Left kidney (tissue), 8 donors: ENCODE measurements at places on chromosomes 5 and 9.

DNA sequence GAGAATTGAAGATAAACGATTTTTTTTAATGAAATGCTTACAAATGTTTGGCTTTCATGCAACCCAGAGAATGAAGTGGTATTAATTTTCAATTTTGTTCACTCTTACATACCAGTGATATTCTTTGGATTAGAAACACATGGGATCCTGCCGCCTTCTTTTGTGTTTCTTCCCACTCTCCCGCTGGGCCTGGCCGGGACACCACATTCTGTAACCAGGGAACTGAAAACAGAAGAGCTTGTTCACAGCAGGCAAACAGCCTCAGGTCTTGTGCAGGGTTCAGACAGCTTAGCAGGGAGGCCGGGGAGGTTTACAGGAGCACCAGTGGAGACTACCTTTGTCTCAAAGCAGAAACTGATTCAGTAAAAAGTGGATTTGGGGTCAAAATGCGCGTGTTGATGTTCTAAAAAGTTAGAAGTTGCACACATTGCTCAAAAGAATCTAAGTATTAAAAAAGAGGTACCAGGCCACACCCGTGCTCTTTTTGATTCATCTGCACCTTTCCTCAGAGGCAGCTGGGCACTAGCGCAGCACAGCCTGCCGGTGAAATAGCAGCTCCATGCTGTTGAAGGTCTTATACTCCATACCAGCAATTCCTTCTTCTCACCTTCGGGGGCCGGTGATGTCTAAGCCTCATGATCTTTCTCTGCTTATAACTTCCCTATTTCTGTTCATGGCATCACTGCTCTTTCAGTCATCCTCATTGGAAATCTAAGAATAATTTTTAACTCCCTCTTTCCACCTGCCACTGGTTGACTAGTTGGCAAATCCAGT, 67.1 kb downstream of the GRAMD2B start:
- DNase-seq: no peak

DNA sequence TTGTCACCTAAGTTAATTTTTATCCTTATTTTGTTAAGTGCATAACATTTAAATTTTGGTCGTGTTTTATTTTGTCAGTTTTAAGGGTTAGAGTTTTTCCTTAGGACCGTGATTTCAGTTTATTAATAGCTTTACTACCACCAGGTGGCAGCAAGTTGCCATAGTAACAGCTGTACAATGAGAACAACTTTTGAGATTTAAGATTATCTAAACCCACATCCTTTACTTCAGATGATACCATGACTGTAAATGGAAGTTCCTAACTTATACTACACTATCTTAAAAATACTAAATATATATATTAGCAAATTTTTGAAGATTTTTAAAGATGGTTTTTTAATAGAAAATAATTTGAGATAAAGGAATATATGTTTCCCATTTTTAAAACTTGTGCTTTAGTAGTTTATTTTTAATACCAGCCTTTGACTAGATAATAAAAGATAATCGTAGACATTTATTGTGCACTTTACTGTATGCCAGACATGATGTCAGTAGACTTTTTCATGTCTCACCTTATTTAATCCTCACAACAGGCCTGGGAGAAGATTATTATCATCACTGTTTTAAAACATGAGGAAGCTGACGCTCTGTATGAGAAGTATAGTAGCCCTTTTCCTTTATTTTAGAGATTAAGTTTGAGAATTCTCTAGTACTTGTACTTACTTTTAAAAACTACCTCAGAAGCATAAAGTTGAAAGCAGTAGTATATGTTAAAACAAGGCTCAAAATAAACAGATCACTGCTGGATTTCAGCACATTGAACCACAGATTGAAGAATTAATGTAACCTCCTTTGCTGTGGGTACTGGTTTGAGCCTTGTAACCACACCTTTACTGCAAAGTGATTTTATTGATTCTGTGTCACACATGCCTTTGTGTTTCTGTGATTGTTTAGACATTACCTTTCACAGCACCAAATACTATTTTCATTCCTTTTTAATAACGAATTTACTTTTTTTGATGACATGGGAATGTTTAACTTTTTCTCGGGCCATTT, 27.5 kb downstream of the SREK1 start:
- DNase-seq: peak; percentile 59

GRCh38 chr5:165209101-165209727, 1703.8 kb downstream of the MAT2B start:
- DNase-seq: peak; percentile 44

DNA sequence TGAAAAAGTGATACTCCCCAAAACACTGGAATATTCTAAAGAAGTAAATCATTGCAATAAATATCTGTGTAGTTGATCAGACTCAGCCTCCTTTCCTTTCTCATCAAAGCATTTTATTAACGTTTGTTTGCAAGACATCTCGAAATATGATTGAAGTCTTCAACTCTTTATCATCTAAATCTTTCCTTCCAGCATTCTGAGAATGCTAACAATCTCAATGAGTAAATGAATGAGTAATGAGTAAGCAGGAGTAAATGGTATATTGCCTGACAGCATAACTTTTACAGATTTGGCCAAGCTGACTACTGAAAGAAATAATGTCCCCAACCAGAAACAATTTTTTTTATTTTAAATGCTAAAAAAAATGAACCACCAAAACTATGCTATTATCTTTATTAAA, 157.1 kb downstream of the SLCO4C1 start:
- no peak for DNase-seq

DNA sequence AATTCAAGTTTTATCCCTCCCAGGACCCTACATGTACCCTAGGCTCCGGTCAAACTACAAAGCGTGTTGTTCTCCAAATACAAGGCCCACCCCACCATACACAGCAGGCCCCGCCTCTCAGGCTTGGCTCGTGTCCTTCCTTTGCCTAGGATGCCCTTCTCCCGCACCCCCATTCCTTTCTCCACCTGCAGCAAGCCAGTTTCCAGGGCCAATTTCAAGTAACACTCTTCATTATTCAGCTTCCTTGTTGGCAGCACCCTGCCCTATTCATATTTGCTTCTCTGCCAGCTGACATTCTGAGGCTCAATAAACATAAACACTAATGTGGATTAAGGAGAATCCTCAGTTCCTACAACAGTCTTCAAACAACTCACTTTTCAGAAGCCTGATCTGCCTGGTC, 31.7 kb downstream of the EPB41L4B start:
- DNase-seq: no peak

DNA sequence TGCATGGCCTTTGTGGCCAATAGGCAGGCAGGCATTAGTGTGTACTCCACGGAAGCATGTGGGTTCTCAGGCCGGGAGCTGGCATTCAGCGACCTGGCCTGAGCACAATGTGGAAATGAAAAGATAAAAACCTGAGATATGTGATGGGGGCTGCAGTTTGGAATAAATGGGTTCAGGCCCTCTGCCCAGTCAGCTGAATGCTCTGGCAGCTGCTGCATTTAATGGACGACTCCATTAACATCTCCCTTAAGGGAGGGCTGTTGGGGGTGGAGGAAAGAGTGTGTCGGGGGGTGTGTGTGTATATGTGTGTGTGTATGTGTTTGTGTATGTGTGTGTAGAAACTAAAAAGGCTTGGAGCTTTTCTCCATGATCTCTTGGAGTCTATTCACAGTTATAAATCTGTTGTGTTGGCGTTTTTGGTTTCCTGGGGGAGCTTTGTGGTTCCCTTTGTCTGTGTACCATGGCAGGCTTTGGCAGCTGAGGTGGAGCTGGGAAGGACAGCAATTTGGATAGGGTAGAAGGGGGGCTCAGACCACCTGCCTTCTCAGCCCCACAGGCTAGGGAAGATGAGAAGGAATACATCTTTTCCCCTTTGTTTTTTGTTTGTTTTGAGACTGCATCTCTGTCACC, 27.3 kb upstream of the HSPA9 start:
- no peak for DNase-seq

- no peak for DNase-seq
These were observed 14.7 kb downstream of the NUP214 start for GRCh38 chr9:131140112-131140511.
